ENCODE measurements at places on chromosomes 12 and 14.

- DNase-seq, result no peak
Measured at GRCh38 chr14:81245771-81246170, 25.0 kb upstream of the GTF2A1 start.

DNA sequence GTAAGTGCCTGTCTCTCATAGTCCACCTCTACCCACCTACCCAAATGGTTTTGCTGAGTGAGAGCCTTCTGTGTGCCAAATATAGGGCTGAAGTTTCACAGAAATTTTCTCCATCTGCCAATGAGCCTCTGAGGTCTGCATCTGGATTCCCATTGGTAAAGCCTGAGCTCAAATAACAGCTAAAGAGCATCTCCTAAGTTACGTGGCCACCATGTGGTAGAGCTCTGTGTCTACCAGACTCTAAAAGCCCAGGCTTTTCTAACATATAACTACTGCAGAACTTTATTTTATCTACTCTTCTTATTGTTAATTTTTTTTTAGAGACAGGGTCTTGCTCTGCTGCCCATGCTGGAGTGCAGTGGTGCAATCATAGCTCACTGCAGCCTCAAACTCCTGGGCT is 16.0 kb downstream of the AMDHD1 start:
- DNase-seq, result no peak

GRCh38 chr14:55752580-55753390 is 172.8 kb downstream of the KTN1 start:
- no peak for DNase-seq

DNA sequence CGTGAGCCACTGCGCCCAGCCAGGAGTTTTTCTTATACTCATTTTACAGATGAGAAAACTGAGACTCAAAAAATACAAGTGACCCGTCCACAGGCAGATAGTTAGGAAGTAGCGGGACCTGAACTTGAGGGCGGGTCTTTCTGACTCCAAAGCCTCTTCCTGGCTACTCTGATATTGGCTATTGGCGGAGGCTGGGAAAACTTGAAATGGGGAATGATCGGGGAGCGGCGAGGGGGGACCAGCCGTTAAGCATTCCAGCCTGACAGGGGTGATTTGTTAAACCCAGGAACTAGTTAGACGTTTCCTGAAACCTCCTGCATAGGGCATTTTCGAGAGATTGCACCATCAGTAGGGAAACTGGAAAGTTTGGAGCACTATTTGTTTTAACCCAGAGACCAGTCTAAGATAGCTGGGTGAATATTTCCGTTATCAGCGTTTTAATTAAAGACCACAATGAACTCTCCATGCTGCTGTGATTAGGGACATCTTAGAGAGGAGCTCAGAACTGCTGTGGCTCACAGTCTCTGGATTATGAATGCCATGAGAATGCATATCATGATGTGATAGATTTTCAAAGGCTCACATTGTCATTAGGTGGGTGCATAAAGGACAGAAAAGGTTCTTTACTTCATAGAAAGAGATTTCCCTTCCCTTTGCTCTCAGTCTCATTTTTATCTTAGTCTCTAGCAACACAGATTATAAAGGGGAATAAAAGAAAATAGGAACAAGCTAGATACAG is 2.5 kb downstream of the NR1H4 start:
- no peak for DNase-seq

DNA sequence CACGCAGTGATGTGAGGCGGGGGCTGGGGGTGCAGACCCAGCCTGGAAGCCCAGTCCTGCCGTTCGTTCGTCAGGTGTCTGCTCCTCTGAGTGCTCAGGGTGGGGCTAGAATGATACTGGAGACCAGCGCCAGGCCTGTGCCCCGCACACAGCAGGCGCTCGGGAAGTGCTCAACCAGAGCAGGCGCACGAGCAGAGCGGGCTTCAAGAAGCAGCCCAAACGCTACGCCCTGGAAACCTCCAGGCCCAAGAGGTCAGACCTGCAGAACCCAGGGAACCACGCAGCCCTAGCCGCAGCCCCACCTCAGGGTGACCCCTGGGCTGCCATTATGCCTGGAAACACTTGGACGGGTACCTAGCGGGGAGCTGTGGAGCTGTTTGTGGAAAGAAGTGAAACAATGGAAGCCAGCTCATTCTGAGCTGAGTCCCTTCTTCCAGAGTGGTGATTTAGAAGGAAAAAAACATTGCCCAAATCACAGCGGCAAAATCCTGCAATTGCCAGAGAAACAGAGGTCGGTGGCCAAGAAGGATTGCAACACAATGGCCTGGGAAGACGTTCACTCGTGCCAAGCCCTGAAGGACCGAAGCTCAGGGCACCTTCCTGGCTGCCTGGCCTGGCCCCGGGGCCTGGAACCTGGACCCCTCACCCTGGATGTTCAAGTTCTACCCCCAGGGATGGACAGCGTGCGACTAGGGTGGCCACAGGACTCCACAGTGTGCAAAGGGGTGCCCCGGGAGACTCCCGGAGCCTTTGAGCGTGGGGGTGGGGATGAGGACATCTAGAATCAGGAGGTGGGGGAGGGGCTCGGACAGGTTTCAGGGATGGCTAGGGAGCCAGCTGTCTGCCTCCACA is 40.4 kb upstream of the DIO3 start:
- no peak for DNase-seq

- no peak for DNase-seq
Measured at GRCh38 chr14:103867523-103867953, 20.2 kb upstream of the PPP1R13B start.

All from stimulated activated CD8-positive, alpha-beta memory T cell treated with anti-CD3 and anti-CD28 coated beads, Interleukin-4, amount 100 ng/mL, for 1 hour (primary cell).